ENCODE measurements at places on chromosomes 12 and 14.

- DNase-seq = no peak
These were observed 13.2 kb downstream of the KCNH5 start for GRCh38 chr14:63032076-63032475.

DNA sequence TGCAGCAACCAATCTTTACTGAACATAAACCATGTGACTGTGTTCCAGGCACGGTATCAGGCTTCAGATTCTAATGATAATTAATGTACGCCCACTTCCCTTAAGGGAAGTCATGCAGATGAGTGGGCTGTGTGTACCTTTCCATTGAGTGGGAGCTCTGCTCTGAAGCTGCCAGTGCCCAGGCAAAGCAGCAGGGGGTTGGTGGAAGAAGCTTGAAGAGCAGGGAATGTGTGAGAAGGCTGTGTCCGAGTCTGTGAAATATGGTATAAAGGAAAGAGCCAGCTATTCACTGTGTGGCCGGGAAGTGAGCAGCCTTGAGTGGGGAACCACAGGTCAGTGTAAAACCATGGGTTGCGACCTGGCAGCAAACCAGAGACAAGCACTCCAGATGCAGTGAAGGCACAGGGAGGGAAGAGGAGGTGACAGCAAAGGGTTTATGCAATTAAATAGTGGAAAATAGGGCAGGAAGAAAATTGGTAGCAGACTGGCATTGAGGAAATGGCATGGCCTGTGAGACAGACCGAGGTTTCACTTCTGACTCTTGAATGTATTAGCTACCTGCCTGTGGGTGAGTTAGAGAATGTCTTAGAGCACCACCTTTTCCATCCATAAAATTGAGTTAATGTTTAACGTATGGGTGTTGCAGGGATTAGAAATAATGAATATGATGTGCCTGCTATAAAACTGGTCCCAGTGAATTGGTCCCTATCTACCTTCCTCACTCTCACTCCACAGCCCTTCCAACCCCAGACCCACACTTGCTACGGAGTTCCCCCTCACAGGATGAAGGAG lies 116.4 kb downstream of the NTF3 start:
- no peak for DNase-seq

DNA sequence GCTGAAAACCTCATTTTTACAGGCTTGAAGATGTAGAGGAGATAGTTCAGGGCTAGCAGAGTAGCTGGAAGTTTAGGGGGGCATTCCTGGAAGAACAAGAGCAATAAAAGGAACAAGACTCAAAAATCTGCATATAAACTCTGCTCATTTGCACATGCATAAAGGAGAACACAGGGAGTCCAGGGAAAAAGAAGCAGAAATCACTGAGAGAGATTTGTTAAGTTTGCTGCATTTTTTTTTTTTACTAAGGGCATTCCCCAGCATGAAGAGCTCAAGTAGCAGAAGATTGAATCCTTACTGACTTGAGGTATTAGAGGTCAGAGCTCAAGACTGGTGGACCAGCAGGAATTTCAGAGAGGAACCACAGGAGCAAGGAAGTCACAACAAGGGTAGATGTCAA lies 28.2 kb upstream of the BCL11B start:
- DNase-seq = no peak

GRCh38 chr12:128672428-128672827 lies 151.3 kb downstream of the SLC15A4 start:
- DNase-seq = no peak

- DNase-seq = no peak
These were observed 45.9 kb downstream of the IFNG start for GRCh38 chr12:68113644-68114043.

- DNase-seq = no peak
These were observed 138.7 kb downstream of the BRMS1L start for GRCh38 chr14:35964697-35965286.

DNA sequence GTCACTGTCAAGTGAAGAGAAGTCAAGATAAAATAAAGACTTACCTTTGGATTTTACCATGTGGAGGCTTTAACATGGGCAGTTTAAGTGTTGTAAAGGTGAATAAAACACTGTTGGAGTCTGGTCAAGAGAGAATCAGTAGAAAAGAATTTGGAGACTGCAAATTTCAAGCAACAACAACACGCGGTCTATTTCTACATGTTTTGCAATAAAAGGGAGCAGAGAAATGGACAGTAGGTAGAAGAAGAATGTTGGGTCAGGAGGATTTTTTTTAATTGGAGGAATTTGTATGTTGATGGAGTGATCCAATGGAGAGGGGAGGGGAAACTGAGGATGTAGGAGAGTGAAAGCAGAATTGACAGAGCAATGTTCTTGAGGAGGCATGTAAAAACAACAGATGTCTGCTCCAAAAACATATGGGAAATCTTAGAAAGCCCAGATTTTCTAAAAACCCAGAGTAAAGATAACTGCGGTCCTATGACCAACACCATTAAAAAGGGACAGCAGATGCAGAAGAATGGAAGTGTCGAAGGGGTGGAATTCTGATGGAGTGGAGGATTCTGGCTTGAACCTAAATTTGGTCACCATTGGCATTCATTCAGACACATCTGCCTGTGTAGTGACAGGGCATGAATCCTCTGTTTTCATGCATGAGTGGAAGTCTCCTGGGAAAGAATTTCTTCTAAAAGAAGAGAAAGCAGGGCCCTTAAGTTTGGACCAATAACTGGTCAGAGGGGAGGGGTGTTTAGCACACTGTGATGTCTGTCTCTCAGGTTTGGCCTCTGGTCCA lies 68.0 kb upstream of the OSBPL8 start:
- peak; percentile 45 for DNase-seq

DNA sequence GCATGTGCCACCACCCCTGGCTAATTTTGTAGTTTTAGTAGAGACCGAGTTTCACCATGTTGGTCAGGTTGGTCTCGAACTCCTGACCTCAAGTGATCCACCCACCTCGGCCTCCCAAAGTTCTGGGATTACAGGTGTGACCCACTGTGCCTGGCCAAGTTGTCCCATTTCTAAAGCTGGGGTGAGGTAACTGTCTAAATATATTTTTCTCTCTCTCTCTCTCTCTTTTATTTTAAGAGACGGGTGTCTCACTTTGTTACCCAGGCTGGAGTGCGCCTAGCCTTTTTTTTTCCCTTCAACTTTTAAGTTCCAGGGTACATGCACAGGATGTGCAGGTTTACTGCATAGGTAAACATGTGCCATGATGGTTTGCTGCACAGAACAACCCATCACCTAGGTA lies 8.6 kb downstream of the ATF1 start:
- no peak for DNase-seq

DNA sequence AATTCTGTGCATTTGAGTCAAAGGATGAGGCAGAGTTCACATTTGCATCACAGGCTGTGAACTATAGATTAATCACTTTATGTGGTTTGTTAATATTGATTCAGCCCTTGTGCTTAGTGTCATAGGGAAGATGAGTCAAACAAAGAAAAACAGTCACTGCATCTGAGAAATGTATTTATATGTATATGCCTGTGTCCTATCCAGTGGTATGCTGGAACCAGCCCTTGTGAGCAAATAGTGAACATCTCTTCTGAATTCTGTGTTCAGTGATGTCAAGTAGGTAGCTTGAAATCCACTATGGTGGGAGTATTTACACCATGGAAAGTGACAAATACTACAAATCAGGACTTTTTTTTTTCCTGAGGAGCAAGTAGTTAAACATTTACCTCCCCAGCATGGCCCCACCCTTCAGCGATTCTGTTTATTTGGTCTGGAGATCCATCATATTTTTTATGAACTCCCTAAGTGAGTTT lies 128.5 kb downstream of the HMGA2 start:
- DNase-seq = peak; percentile 68

- no peak for DNase-seq
These were observed 21.5 kb upstream of the SRGAP1 start for GRCh38 chr12:63823040-63823439.

DNA sequence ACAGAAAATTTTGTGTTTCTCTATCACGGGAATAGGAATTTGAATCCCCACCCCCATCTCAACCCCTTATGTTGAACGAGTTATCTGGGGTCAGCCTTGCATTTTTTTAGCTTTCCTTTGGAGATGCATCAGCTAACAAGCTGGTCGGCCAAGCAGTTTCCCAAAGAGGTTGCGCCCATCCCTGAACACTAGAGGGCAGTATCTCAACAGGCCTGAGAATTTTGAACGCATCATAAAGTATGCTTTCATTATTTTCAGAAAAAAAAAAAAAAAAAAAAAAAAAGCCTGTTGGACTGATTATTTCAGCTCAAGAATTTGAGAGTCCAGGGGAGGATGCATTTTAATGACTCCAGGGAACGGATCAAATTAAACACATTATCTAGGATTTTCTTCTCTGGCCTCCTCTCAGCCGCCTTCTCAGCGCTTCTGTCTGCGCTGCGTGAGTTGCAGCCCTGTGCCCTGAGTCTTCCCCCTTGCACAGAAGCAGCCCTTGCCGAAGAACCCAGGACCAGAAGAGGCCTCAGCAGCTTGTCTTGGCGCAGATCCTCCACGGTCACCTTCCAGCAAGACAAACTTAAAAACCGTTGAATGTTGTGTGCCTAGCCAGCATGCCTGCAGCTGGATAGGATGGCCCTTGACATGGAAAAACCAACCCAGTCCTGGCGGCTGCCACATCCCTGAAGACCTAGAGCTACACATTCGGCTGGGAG lies 76.6 kb upstream of the GZMB start:
- peak; percentile 56 for DNase-seq

- no peak for DNase-seq
These were observed 11.0 kb upstream of the PLBD1 start for GRCh38 chr12:14578646-14579045.

GRCh38 chr12:56202838-56203237 lies 13.6 kb upstream of the SMARCC2 start:
- DNase-seq = no peak

- DNase-seq = peak; percentile 40
These were observed 38.2 kb upstream of the FBLN5 start for GRCh38 chr14:91985521-91986255.

DNA sequence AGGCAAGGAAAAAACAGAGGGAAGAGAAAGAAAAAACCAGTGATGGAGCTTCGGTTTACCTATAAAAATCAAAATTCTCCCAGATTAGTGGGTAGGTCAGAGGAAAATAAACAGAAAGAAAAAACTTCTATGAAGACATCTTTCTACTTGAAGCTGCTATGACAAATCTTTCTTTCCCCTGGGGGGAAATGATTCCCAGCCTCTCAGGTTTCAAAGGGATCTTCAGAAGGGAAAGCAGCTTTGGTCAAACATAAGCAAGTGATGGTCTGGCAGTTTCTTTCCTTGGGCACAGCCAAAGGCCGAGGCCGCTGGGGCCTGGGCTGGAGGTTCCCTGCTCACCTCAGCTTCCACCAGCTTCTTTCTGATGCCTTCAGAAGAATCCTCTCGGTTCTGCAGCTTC lies 104.5 kb downstream of the PRKAB1 start:
- DNase-seq = peak; percentile 46

DNA sequence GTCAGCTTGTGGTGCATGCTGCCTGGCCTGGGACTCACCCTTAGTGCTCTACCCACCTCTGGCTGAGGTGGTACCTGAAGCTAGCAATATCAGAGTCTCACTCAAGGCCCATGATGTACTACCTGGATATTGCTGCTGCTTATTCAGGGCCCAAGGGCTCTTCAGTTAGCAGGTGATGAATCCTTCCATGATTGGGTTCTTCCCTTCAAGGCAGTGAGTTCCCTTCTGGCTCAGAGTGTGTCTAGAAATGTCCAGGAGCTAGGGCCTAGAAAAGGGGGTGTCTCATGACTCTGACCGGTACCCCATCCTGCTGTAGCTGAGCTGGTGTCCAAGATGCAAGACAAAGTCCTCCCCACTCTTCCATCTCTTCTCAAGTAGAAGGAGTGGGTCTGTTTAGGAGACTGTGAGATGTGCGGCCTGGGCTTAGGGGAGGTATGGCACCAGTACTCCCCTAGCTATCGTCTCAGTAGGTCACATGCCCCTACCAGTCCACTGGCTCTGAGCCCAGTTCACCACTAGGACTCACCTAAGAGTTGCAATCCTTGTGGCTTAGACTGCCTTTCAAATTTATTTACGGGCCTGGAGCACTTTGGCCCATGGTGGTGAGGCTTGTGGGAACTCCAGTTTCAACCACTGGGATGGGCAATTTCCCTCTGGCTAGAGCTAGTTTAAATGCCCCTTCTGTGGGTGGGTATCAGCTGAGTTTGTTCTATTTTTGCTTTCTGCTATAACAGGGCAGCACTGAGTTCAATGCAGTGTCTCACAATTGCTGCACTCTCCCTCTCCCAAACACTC lies 12.2 kb downstream of the PRORP start:
- DNase-seq = no peak

DNA sequence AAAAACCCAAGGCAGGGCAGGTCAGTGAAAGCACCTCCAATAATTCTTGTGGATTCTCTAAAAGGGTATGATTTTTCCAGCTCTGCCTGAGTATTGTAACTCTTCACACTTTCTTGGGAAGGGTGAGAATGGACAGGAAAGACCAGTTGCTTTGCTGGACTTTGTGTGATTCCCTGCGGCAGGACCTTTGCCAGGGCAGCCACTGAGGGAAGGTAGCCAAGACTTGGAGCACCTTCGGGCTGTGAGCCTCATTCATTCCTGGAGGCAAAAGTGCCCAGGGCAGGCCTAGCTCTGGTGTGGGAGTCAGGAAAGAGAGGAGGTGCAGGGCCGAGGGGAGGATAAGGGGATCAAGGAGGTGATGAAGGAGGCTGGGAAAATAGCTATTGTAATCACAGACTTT lies 80.2 kb downstream of the VCPKMT start:
- DNase-seq = no peak

GRCh38 chr12:32435921-32436705 lies 36.8 kb downstream of the FGD4 start:
- DNase-seq = peak; percentile 32

GRCh38 chr12:120854804-120855203 lies 49.4 kb downstream of the SPPL3 start:
- DNase-seq = no peak

DNA sequence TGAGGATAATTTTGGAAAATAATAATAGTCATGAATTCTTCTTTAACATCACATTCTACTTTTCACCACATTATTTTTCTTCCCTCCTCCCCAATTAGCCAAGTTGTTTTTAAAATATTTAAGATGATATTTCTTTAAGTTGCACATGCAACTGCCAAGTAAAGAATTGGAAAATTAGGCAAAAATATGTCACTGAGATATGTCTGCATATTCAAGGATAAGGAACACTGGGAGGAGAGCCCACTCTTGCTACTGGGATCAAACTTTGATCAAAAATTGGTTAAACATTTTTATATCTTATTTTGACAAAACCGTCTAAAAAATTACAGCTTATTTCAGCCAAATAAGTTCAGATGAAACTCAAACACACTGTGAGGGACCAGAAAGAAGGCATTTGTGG lies 231.2 kb upstream of the TMTC1 start:
- DNase-seq = no peak

- DNase-seq = no peak
These were observed 31.6 kb upstream of the HMGA2 start for GRCh38 chr12:65792724-65793123.

DNA sequence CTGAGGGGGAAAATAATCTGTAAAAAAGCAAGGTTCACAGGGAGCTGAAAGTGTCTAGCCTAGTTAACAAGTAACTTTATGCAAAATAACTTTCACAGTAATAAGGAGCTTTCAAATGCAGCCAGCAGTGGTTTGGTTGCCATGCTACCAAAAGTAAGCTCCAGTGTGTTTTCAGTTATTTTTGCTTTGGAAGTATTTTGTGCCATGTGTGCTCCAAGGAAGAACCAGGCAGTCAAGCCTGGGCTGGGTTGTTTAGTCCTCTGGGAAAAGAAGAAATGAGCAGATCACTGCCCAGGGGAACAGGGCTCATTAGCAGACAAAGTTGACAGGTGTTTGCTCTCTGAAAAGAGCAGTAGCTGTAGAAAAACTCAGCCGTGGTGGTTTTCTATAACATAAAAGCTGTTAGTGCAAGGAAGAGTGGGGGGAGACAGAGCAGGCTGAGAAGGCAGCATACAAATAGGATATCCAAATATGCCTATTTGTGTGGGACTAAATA lies 92.8 kb upstream of the TMTC2 start:
- no peak for DNase-seq
